Airway epithelial cell (primary cell): ENCODE measurements at places on chromosomes 7 and 10. TPM values are rescaled to one million over a fixed set of nuclear protein-coding genes. Genes with fewer than 3 reads are reported as not detected.

Gene IQCE
- total RNA-seq: 8.1 and 14.4 TPM in 2 replicates

Gene PNLIP
- not detected in 2 replicates for total RNA-seq

Gene GPC2
- total RNA-seq: 1.9 and 2.5 TPM in 2 replicates

Gene LIPF
- total RNA-seq: not detected in 2 replicates

Gene MASTL
- 11.1 and 14.6 TPM in 2 replicates for total RNA-seq

Gene EMX2
- total RNA-seq: not detected in 2 replicates

Gene OR6V1
- not detected in 2 replicates for total RNA-seq

Gene PIP
- total RNA-seq: not detected in 2 replicates

Gene NKX1-2
- total RNA-seq: 3.3 and 4.0 TPM in 2 replicates

Gene IRF5
- 16.3 and 19.5 TPM in 2 replicates for total RNA-seq

Gene IGFBP1
- not detected in 2 replicates for total RNA-seq

Gene CFAP70
- 0.33 and 0.42 TPM in 2 replicates for total RNA-seq

Gene HKDC1
- 0.23 and 0.49 TPM in 2 replicates for total RNA-seq

Gene CDHR1
- 1.5 and 3.9 TPM in 2 replicates for total RNA-seq

Gene PRSS58
- not detected in 2 replicates for total RNA-seq

Gene CCDC3
- total RNA-seq: 15.7 and 16.6 TPM in 2 replicates

Gene STOX1
- total RNA-seq: 0.14 and 0.42 TPM in 2 replicates

Gene NEUROD6
- total RNA-seq: not detected in 2 replicates

Gene SEMA3E
- total RNA-seq: 0.51 and 0.85 TPM in 2 replicates

Gene PRF1
- total RNA-seq: not detected in 2 replicates

Gene ATOH7
- total RNA-seq: not detected in 2 replicates

Gene CRYGN
- not detected in 2 replicates for total RNA-seq

Gene NRCAM
- 1.1 and 2.6 TPM in 2 replicates for total RNA-seq

Gene TEX47
- not detected in 2 replicates for total RNA-seq

Gene HYCC1
- total RNA-seq: 32.0 and 37.4 TPM in 2 replicates
